ENCODE measurements at places on chromosomes 11 and 22. TPM values are rescaled to one million over a fixed set of nuclear protein-coding genes. Genes with fewer than 3 reads are reported as not detected.

MMP3 gene
- not detected for total RNA-seq

MUC2 gene
- 0.03 TPM for total RNA-seq

OPCML gene
- 0.51 TPM for total RNA-seq

SGSM1 gene
- total RNA-seq = 0.25 TPM

ZP1 gene
- not detected for total RNA-seq

SERPING1 gene
- 42.8 TPM for total RNA-seq

NRGN gene
- 2.1 TPM for total RNA-seq

All from cardiac muscle cell (in vitro differentiated cells and primary cell).